Germinal center (tissue), 1 donor: ENCODE measurements at places on chromosomes 16 and 17.

DNA sequence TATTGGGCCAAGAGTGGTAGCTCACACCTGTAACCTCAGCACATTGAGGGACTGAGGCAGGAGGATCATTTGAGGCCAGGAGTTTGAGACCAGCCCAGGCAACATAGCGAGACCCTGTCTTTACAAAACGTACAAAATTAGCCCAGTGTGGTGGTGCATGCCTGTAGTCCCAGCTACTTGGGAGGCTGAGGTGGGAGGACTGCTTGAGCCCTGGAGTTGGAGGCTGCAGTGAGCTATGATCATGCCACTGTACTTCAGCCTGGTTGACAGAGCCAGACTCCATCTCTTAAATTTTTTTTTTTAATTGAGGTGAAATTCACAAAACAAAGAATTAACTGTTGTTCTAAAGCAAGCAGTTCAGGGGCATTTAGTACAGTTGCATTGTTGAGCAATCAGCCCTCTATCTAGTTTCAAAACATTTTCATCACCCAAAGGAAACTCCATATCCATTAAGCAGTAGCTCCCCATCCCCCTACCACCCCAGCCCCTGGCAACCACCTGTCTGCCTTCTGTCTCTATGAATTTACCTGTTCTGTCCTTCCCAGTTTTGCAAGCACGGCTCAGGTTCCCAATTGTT lies 15.6 kb downstream of the SNX29 start:
- no peak for DNase-seq

DNA sequence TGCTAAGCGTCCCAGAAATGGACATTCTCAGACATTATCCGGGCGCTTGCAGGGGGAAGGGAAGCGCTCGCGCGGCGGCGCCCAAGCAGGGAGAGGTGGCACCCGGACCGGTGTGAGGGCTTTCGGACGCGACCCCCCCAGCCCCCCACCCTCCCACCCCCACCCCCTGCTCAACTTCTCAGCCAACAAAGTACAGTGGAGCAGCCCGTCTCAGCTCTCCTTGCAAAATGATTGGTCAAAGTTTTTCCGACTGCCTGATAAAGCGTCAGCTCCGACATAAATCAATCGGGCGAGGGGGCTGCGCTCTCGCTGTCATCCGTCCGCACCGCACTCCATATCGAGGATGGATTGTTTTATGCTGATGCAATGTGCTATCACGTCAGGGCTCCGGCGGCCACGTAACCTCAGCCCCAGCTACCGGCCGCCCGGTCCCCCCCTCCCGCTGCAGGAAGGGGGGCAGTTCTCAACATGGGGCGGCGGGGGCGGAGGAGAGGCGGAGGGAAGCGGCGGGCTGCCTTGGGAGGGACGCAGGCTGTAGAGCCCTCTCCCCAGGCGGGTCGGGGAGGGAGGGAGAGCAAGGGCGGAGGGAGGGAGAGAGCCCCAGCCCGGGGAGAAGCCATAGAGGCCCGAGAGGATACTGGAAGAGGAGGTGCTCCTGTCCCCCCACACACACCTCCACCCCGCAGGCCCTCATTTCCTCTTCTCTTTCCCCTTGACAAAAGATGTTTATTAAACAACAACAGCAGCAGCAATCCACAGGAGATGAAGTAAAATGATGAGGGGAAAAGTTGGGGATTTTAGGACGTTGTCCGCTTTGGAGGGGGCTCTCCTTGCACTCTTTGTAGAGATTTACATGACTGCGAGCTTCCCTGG lies at the start of gene HOXB9:
HOXB9 (minus strand) TSS at position 114 of the 873 bp plus-strand sequence; CDS start at position 25, 89 bp downstream.
- DNase-seq: no peak

DNA sequence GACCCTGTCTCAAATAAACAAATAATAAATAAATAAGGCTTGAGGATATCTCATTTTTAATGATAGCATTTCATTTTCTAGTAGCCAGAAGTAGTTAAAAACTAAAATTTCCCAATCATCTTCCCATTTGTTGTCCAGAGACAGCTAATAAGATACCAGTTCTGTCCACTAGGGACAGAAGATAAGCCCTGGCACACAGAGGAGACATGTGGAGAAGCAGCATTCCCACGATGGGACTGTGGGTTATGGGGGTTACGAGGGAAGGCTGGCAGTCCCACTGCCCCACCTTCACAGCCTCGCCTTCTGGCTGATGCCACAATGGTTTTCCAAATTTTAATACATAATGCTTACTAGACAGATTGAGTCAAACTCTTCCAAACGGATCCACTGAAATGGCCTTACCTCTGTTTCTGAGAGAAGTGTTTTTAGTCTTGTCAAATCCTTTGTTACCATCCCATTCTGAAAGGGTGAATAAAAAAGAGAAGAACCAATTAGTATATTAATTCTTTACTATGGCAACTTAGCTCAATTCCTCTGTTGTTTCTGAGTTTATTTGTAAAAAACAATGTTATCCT lies 44.2 kb downstream of the HELZ start:
- DNase-seq: peak; percentile 6

- peak; percentile 87 for DNase-seq
These were observed 23.4 kb upstream of the MPO start for GRCh38 chr17:58303971-58304749.

GRCh38 chr17:13581925-13582324 lies 19.8 kb downstream of the HS3ST3A1 start:
- DNase-seq: no peak

DNA sequence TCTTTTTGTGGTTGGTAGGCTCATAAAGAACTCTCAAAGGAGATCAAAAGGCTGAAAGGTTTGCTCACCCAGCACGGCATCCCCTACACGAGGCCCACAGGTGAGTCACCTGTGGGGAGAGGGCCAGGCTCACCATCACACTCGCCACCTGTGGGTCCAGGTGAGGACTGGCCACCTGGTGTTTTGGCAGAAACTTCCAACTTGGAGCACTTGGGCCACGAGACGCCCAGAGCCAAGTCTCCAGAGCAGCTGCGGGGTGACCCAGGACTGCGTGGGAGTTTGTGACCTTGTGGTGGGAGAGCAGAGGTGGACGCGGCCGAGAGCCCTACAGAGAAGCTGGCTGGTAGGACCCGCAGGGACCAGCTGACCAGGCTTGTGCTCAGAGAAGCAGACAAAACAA lies 11.1 kb downstream of the GNPTG start:
- no peak for DNase-seq

GRCh38 chr17:64107500-64108236 lies 22.3 kb downstream of the ERN1 start:
- DNase-seq: no peak

GRCh38 chr17:42340691-42341127 lies 47.5 kb downstream of the STAT3 start:
- DNase-seq: no peak

DNA sequence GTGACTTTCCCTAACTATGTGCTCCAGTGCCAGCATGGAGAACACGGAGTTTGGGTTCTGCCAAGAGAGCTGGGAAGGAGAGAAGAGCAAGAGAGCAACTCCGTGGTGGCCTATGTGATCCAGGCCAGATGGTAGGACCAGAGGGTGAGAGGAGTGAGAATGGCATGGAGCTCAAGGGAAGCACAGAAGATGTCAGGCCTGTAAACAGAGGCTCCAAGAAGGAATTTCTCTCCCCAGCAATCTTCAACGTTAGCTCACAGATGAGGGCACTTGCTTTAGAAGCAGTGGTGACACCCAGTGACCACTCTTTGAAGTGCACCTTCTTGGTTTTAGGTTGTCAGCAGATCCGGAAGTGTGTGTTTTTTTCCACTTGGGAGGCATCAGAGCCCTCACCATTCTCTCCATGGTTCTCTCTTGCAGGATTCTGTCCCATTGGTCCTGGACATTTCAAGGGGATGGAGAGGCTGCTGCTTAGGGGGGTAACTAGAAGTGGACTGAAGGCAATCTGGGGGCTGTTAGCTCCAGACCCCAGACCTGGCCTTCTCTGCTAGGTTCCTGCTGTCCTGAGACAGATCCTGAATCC lies 18.1 kb upstream of the TMEM98 start:
- peak; percentile 84 for DNase-seq

DNA sequence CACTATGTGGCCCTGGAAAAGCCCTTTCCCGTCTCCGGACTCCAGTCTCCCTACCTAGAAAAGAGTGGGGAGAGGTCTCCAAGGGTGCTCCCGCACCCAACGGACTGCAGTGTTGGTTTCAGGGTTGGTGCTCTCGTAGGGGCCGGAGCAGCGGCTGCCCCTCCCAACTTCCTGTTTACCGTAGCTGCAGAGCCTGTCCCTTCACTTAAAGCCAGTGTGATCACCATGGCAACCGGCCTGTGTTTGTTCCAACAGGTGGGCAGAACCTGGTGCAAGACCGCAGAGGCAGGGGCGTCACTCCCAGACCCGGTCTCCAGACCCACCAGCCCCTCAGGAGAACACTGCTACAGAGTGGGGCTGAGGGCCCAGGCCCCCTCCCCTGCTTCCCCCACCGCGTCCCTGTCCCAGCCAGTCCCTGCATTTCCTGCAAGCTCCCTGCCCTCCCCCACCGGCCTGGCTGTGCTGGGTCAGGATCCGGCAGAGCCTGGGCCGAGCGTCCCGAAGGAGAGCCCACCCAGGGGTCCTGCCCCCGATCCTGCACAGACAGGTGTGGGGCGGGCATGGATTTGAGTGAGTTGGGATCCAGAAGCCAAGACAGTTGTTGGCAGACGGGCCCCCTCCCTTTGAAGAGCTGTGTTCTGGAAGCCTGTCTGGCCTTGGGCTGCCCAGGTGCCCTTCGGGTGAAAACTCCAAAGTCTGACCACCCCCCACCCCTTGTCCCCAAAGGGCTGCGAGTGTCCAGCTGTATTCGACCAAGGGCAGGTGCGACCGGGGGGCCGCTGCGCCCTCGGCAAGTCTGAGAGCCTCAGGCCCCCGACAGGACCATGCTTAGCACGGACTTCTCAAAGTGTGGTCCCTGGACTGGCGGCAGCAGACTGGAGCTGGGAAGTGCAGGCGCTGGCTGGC lies 1.5 kb upstream of the BAIAP3 start:
- DNase-seq: peak; percentile 89

DNA sequence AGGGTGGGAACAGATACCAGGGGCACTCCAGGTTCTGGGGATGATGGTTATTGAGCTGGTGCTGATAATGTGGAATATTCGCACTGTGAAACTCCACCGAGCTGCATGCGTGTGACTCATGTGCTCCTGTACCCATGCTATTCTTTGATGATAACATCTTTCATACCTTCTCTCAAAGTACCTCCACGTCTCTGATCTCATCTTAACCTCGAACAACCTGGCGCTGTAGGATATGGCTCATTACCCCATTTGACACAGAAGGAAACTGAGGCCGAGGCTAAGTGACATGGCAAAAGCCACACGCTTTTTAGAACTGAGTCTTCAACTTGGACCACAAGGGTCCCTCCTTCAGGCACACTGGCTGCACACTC lies 30.2 kb upstream of the MRPS23 start:
- DNase-seq: no peak

GRCh38 chr17:39147221-39148185 lies 3.9 kb downstream of the PLXDC1 start:
- no peak for DNase-seq

DNA sequence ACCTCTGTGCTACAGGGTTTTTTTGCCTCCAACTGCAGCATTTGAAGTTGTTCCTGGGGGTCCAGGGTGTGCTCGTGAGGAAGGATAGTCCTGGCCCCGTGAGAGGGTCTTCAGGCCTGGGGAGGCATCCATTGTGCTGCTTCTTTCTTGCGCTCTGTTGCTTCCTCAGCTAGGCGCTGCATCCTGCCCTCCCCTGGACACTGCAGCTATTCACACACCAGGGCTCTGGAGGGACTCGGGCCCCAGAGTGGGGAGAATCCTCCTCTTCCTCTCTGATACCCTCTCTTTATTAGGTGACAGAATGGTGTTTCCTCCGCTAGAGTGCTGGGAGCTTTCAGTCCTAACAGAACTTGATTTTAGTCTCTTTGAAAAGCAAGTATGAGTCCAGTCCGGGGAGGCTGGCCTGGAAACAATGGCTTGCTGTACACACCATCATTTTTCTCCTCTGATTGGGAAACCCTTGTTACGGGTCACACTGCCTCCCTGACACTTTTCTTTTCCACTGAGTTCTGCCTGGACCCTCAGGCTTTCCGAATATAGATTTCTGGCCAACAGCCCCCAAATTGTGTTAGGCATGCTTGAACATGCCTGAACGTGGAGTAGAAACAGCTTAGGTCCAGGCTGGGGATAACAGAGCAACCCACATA lies 81.4 kb upstream of the ELAC2 start:
- DNase-seq: no peak

DNA sequence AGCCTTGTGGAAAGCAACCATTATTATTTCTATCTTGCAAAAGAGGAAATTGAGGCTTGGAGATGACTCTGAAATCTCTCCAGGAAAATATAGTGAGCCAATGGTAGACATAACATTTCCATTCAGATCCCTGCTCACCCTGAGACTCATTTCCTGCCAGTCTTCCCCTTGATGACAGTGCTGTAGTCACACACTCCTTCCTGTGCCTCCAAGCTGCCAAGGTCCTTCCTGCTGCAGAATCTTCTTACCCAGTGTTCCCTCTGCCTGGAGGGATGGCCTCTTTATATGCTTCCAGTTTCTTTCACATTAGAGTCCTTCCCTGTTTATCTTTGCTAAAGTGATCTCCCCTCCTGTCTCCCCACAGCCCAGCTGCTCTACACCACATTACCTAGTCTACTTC lies 648.1 kb downstream of the TOX3 start:
- no peak for DNase-seq

DNA sequence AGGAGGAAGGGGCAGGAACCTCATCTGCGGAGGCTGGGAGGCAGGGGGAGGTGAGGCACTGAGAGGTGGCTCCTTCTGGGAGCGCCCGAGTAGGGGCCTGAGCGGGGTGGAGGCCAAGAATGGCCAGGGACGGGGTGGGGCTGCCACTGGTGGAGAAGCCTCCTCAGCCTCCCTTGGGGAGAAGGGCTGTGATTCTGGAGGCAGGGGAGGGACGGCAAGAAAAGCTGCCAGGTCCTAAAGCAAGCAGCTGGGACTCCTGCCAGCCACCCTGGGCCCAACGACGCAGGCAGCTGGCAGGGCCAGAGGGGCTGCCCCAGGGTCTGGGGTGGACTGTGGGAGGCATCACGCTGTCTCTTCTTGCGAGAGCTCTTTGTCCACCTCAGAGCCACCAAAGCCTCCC lies 12.7 kb upstream of the MLKL start:
- no peak for DNase-seq

GRCh38 chr16:11211977-11212797 lies 43.8 kb downstream of the SOCS1 start:
- no peak for DNase-seq

DNA sequence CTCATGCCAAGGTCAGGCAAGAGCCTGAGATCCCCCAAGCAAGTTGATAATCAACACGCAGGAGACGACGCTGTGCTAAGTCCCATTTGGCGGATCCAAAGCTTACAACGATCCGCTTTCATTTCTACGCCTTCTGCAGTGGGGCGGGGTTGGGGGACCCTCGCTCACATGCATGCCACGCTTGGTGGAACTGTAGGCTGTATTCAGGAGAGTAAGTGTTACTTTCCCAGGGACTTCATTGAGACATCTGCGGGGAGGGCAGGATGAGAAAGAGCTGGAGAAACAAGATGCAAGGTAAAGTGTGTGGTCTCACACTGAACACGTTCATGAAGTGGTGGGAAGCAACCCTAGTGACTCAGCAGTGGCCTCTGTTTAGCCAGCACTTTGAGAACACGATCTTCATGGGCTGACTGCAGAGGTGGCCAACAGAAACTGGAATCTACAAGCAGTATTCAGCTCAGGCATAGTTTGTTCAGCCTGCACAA lies 100.5 kb downstream of the XYLT1 start:
- no peak for DNase-seq
